ENCODE measurements at places on chromosomes 6 and 20.

- no peak for DNase-seq
Observed at GRCh38 chr20:5933802-5934436, 16.4 kb downstream of the TRMT6 start.

GRCh38 chr6:1615853-1616420 lies 6.2 kb downstream of the FOXC1 start:
- DNase-seq: no peak

DNA sequence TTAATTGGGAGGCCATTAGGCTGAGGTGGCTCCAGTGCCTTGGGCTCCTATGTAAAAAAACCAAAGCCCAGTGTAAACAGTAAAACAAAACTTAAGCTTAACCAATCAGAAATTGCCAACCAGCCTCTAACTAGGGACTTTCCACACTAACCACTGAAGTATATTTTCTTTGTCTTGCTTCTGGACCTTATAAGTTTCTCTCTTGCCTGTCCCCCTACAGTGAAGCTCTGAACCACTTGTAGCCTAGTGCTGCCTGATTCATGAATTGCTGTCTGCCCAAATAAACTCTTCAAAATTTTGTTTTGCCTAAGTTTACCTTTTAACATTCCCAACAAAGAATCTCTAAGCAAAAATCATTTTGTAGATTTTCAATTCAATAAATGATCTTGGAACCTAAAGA lies 28.2 kb downstream of the POPDC3 start:
- DNase-seq: no peak

DNA sequence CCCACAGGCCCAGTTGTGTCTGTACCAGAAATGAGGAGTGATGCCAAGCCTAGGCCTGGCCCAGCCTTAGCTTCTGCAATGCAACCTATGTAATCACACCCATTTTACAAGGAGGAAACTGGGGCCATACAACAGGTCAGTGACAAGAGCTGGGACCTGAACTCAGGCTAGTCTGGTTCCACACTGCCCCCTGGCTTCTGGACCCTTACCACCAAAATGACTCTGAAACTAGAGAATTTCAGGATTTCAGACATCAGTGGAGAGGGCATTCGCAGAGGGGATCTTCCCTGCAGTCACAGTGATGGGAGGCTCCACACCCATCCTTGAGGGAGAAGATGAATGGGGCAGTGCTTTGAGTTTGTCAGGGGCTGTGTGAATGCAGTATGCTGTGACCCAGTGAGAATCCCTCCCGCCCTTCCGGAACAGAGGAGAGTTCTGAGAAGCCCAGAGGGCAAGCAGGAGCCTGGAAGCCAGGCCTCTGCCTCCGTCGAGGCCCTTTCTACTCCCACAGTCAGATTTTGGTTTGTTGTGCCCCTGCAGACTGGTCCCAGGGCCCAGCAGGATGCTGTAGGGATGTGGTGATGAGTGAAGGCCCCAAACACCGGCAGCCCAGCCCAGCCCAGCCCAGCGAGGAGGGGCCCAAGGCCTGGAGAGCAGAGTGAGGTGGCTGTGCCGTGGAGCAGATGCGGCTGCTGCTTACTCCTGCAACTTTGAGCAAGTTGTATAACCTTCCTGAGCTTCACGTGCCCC lies 48.1 kb upstream of the MYL9 start:
- peak; percentile 28 for DNase-seq

GRCh38 chr6:43733471-43734293 lies 36.3 kb upstream of the VEGFA start:
- DNase-seq: no peak

- no peak for DNase-seq
Observed at GRCh38 chr6:12421596-12421995, 131.4 kb downstream of the EDN1 start.

GRCh38 chr6:123454448-123454847 lies 182.3 kb downstream of the TRDN start:
- DNase-seq: no peak

- no peak for DNase-seq
Observed at GRCh38 chr20:23437126-23437899, 2.2 kb upstream of the CSTL1 start.

- DNase-seq: peak; percentile 68
Observed at GRCh38 chr20:58888521-58889333, 36.2 kb downstream of the GNAS start.

GRCh38 chr6:14105547-14105946 lies 12.0 kb upstream of the CD83 start:
- no peak for DNase-seq

DNA sequence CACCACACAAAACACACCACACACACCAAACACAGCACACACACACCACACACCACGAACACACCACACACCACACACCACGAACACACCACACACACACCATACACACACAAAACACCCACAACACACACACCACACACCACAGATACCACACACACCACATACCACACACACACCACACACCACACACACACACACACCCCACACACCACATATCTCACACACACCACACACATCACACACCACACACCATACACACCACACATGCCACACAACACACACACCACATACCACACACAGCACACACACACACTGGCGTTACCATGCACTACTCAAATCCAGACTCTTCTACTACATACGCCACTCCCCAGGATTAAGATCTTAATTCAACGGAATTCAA lies 118.9 kb upstream of the THBS2 start:
- DNase-seq: no peak
